ENCODE measurements at places on chromosomes 7 and 10.

DNA sequence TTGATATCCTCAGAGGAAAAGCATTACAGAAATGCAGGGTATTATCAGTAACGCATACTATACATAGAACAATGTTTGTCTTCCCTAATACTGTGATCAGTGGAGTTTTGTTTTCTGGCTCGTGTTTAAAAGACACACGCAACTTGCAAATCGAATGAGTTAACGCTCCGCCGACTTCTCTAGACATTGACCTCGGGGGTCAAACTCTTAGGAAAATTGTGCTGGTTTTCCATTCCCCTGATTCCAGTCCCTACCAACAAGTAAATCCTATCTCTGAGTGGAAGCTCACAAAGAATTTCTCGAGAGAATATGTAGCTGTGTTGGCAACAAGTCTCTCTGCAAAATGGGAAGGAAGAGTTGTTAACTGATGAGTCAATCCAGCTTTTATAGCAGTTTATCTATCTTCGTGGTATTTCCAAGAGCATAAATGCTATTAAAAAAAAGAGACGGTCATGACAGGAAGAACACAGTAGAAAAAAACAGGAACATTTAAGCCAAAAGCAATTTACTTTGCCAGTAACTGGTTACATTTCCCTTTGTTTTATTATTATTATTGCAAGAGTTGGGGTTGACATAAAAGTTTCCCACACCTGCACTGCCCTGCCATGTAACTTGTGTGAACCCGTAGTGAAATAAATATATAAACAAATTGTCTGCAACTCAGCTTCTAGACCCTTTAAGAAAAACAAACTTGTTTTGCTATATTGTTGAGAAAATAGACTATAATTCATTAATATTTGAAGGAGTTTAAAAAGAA lies 144.4 kb downstream of the ARID5B start:
- peak; percentile 53 for DNase-seq

DNA sequence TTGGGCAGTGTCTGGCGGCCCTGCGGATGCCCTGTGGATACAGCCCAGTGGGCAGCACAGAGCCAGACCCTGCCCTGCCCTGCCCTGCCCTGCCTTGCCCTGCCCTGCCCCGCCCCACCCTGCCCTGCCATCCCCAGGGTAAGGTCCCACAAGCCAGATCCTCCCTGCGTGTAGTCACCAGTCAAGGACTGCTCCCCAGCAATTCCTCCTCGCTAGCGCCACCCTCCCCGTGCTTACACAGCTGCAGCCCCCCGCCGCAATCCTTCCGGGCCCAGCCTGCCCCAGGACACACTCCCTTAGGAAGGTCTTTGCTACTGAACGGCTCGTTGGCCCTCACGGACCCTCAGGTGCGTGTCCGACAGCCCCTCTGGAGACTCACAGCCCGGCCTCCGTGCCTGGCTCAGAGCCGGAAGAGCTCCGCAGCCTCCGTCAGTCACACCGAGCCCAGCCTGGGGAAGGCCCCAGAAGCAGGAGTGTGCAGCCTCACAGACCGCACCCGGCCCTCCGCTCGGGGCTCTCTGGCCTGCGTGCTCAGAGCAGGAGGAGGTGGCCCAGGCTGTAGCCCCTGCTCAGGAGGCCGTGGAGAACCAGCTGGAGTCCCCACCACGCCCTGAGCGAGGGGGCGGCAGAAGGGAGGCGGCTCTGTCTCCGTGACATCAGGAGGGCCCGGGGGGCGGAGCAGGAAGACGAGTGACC lies 68.3 kb downstream of the PWWP2B start:
- DNase-seq: no peak

- peak; percentile 10 for DNase-seq
Measured at GRCh38 chr7:88357294-88357693, 50.6 kb upstream of the STEAP4 start.

DNA sequence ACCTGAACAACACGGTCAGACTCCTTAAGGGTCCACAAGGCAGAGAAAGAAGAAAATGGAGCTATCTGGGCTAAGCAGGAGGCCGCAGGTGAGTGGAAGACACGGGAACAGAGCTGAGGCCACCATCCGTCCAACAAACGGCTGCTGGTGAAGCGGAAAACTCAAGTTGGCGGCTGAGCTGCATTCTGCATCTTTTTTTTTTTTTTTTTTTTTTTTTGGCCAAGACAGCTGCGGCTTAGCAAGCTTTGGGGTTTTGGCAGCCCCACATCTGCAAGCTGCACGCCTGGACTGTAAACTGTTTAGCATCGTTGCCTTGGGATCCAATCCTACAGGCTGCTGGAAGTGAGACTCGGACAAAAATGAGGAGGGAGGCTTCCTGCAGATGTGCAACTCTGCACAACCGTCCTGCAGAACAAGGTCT lies 37.4 kb downstream of the RGS10 start:
- no peak for DNase-seq

GRCh38 chr7:131493581-131493980 lies 62.8 kb downstream of the PODXL start:
- DNase-seq: no peak

DNA sequence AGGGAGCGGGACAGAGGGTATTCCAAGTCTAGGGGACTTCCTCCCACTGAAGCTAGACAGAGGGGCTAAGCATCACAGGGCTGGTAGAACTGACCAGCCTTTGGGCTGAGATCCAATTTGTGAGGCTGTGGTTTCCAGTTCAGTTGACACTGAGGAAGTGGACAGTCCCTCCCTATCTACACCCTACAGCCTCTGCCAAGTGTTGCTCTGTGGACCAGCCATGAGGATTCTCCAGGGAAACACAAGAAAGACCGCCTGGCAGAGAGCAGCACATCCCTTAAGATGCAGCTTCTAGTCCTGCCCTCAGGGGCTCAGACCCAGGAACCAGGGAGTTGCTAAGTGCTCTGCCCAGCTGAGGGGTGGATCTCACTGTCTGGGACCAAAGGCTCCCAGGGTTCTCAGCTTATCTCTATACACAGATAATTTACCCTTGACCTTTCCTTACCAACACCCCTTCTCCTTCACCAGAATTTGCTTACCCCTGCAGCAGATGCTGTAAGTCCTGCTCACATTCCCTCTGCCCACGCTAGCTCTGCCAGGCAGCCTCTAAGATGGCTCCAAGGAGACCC lies 252.0 kb downstream of the SKIDA1 start:
- no peak for DNase-seq

DNA sequence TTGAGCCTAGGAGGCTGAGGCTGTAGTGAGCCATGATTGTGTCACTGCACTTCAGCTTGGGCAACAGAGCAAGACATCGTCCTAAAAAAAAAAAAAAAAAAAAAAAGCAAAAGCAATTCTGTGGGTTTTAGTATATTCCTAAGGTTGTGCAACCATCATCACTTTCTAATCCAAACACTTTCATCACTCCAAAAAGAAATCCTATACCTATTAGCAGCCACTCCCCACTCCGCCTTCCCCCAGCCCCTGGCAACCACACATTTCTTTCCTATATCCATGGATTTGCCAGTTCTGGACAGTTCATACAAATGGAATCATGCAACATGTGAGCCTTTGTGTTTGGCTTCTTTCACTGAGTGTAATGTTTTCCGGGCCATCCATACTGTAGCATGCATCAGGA lies 20.4 kb downstream of the ZAN start:
- no peak for DNase-seq

DNA sequence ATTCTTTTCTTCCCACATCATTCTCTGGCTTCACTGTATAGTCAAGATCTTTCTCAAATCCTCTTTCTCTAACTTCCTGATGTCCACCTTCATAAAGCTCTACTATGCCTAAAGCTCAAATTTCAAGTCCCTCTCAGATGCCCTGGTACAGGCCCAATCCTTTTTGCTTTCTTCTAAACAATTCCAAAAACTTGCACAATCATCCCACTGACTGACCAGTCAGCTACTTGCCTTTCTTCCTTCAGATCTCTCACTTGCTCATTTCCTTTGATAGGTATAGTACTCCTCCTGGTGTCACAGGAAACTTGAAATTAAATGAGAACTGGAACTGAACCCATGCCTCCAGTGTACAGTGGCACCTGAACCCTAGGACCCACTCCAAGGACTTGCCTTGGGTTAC lies 18.2 kb downstream of the SEC31B start:
- DNase-seq: no peak

- no peak for DNase-seq
Measured at GRCh38 chr10:97140902-97141745, 44.6 kb downstream of the SLIT1 start.

DNA sequence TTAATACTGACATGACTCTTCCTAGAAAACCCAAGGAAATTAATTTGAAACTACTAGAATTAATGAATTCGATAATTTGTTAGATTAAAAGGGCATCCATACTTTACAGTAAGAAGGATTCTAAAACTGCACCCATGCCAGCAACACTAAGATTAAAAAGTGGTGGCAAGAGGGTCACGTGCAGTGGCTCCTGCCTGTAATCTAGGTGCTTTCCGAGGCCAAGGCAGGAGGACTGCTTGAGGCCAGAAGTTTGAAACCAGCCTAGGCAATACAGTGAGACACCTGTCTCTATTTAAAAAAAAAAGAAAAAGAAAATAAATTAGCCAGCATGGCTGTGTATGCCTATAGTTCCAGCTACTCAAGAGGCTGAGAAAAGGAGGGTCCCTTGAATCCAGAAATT lies 58.2 kb downstream of the SRPK2 start:
- no peak for DNase-seq

DNA sequence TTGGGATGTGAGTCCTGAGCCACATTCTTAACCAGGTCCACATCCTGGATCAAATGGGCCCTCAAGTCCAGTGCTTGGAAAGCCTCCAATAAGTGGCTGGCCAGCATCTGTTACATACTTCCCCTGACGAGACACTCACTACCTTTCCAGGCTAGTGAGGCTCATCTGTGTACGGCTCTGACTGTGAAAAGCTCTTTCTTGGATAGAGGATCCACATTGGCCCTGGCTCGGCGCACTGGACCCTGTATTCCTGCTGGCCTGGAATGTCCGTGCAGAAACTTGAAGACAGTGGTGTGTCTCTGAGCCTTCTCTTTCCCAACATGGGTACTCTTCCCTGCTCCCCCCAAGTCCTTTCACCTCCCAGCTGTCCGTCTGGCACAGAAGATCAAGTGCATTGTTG lies 35.5 kb downstream of the MYL10 start:
- DNase-seq: no peak
